Right lobe of liver (tissue), 6 donors: ENCODE measurements at places on chromosomes 1 and 21. TPM values are rescaled to one million over a fixed set of nuclear protein-coding genes. Genes with fewer than 3 reads are reported as not detected.

The C8A gene
- 432 TPM for total RNA-seq

DNA sequence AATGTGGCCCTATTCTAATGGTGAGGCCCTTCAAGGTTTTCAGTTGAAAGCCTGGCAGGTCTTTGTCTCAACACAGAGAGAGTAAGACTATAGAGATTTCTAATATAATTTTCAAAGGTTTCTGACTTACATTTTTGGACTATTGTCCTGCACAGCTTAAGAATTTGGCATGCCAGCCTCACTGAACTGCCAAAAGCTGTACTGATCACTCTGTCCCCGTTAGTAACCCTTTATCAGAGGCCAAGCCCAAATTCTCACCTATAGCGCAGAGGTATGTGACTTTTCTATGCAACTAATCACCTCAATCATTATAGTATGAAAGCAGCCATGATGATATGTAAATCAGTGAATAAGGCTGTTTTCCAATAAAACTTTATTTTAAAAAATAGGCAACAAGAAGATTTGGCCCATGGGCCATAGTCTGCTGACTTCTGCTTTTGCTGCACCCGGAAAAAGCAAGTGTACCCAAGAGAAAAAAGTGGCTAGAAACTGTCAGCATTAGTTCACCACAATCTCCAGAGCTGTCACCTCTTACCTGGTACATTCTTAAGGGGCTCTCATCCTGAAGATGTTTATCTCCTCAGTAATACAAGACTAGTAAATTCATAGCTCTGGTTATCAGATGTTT is 85.4 kb downstream of the PIGK start:
- peak; percentile 52 for DNase-seq

GRCh38 chr1:112904071-112904830 is 51.7 kb downstream of the SLC16A1 start:
- no peak for DNase-seq

GRCh38 chr1:37722181-37723071 is 30.1 kb downstream of the CDCA8 start:
- no peak for DNase-seq

- DNase-seq: no peak
These were observed 477.6 kb upstream of the DEPDC1 start for GRCh38 chr1:68974447-68974846.
